ENCODE measurements at places on chromosomes 12 and 14.
A peak's percentile ranks its signal among the peaks of the same experiment; 100 is the strongest.

DNA sequence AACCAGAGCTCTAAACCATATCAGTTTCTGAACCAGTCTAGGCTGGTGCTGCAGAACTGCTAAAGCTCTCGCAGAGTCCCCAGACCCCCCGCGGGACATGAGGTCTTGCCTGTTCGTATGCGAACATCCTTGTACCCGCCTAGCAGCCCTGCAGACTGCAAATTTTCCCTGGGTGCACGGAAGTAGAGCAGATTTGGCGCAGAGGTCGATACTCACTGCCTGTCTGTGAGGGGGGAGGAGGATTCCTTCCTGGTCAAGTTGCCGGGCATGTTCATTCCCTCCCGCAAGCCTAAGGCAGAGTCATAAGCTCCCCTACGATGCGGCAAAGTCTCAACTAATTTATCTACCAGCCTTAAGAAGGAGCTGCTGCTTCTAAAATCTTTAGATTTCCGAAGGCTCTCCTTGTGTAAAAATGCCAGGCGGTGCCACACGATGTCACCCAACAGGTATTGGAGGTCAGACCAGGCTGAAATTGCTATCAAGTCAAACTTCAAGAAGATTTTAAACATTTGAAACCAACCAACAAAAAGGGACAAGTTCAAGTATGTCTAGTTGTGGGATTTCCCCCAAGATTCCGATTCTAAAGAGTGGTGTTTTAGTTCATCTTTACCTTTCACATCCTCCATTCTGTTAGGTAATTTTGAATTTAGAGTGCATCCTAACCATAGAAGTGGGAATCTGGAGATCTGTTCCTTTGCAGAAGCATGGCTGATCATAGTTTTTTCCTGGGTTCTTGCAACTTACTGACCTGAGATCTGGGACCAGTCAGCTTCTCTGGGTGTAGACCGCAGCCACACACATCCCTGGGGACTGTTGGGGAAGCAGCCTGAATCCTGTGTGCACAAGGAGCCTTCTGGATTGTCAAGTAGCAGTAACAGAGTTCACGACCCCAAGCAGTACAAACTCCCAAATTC is 1.6 kb upstream of the PAX9 start:
- no peak for DNase-seq

- DNase-seq: no peak
Observed at GRCh38 chr14:33993246-33993645, 42.4 kb upstream of the EGLN3 start.

- peak; percentile 55 for DNase-seq
Observed at GRCh38 chr12:14207905-14208551, 157.5 kb upstream of the ATF7IP start.

GRCh38 chr12:3668479-3669165 is 84.3 kb downstream of the CRACR2A start:
- no peak for DNase-seq

GRCh38 chr14:100615736-100616695 is 28.8 kb upstream of the BEGAIN start:
- DNase-seq: no peak

DNA sequence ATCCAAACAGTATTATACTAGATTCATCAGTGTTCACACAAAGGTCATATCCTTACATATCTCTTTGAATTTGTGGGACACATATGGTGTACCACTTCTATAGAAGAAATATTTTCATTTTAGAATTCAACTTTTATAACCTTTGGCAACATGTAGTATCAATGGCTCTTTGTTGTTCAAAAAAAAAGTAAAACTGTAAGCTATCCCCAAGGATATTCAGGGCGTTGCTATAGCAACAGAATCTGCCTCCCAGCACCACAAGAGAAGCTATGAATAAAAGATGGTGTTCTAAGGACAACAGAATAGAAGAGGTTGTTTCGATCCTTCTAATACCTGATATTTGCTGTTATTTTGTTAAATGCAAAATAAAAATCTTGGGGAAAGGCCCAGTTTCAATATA is 139.3 kb downstream of the BRMS1L start:
- DNase-seq: no peak

DNA sequence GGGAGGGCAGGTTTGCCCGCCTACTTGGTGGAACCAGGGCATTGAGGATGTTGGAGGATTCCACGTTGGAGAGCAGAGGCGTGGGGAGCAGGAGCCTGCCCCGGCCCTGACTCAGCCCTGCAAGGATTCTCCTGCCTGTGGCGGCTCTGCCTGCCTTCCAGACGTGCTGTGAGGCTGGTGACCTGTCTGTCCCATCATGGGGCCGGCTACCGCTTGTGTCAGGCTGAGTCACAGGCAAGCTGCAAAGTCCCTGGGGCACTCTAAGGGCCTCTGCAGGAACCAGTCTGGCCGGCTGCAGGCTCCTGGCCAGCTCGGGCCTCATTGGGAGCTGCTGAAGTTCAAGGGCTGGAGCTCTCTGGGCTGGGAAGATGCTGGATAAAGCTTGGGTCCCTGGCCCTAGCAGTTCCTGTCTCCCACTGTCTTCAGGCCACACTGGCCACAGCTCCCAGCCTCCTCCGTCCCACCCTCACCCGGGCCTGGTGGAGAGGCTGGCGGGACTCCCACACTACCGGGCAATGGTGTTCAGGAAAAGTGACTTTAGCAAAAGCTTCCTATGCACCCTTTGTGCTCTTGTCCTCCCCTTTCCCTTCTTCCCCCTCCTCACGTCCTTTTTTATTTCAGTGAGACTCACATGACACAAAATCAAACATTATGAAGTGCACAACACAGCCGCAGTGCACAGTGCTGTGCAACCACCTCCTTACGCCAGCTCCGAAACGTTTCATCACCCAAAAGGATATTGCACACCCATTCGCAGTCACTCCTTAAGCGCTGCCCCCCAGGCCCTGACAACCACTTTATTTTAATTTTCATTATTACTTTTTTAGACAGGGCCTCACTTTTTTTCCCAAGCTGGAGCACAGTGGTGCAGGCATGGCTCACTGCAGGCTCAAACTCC is 22.0 kb upstream of the ULK1 start:
- DNase-seq: peak; percentile 77

GRCh38 chr12:12190087-12190809 is 76.6 kb downstream of the LRP6 start:
- no peak for DNase-seq

DNA sequence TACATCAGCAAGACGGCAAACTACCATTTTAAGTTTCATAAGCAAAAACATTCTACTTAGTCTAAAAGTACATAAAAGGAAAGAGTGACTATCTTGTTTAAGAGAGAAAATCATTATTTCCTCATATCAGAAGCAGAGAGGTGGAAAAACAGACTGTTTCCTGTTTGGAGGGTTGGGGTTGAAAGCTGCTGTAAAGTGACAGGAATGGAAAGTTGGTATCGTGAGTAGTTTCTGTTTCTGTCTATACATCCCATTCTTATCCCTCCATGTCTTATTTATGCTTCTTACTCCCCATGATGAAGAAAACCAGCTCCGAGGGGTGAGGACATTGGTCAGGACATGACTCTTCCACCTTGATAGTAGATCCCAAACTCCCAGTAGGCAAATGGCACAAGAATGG is 216.5 kb downstream of the EGLN3 start:
- no peak for DNase-seq

- no peak for DNase-seq
Observed at GRCh38 chr14:63752449-63753169, 24.7 kb upstream of the SGPP1 start.

DNA sequence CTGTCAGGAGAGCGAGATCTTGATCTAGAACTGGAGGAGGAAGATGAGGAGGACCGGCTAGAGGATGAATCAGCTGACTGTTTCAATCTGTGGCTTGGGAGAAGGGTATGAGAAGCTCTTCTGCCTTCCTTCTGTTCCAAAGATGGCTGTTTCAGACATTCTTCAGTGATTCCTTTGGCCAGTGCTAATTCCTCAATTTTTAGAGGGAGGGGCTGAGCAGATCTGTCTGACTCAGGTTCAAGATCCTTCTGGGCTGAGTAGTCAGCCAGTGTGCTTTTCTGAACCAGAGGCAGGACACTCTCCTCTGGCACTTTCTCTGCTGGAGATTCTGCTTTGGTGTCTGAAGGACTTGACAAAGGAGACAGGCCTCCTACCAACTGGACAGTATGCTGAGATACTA is 15.2 kb downstream of the ACIN1 start:
- DNase-seq: no peak

DNA sequence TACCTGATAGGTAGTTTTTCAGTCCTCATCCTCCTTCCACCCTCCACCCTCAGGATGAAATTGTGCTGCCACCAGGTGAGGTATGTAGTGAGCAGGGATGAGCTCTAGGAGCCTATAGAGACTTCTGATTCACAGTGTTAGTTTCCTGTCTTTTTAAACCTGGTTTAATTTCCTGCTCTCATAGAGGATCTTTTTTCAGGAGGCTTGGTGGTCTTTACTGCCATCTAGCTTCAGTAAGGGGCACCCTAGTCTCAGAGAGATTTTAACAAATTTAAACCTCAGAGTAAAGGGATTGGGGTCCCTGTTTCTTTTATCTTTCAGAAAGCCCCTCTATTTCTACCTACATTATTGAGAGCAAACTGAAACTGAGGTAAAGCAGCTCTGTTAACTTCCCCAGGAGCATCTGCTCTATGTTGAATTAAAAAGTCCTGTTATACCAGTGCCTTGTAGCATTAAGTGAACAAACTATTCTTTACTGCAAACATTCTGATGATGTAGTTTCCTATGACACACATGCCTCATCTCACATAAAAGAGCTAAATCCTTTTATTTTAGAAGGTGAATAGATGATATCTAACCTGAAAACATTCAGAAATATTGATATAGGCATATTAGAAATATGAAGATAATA is 172.2 kb upstream of the DDHD1 start:
- DNase-seq: no peak

DNA sequence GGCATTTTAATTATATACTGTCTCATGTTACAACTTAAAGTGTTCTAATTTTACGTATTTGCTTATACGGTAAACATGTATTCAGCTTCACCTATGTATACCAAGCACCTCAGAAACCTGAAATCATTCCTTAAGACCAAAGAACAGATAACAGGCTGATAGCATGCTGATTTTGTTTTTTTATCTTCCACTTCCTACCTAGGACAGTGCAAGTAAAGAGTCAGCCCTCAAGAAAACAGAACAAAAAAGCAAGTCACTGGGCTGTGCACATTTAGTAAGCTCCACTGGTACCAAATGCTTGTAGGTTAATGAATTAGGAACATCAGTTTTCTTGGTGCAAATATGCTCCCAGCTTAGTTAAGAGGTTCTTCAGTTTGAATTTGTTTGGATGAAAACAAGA is 611.3 kb downstream of the VRK1 start:
- no peak for DNase-seq

DNA sequence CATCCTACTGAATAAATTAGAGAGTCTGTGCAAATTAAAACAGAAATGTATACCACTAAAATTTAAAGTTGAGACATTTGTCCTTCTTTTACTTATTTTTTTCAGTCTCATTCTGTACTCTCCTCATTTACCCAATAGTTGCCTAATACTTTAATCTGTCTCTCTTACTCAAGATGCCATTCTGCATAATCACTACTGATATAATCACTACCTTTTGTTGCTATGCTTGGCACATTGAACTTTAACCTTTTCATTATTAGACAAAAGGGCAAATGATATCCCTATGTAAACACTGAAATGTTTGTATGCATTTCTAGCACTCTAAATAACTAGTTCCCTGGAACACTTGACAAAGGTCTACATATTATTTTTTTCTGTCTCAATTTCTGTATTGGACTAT is 1108.3 kb upstream of the FLRT2 start:
- DNase-seq: no peak

DNA sequence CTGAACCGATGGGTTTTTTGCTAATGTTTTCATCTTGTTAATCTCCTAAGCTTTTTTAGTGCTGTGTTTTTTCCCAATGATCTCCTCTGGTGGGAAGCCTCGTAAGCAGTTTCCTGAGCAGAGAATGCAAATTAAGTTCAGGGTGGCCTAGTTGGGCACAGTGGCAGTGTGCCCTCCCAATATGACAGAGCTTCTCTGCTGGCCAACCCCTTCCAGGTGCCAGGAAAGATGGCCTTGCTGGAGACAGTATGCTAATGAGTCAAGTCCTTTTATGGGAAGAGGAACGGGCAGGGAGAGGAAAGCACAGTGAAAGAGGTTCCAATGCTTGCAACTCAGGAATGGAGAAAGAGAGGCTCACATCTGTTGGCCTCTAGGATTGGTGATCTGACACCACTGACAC is 115.8 kb downstream of the GCH1 start:
- no peak for DNase-seq

GRCh38 chr12:66776974-66777373 is 98.1 kb upstream of the GRIP1 start:
- DNase-seq: no peak

- no peak for DNase-seq
Observed at GRCh38 chr14:21525962-21526671, at the start of gene SALL2. TSS of gene SALL2 (minus strand) at chr14:21526346. CDS start at chr14:21526127, 219 bp downstream.

DNA sequence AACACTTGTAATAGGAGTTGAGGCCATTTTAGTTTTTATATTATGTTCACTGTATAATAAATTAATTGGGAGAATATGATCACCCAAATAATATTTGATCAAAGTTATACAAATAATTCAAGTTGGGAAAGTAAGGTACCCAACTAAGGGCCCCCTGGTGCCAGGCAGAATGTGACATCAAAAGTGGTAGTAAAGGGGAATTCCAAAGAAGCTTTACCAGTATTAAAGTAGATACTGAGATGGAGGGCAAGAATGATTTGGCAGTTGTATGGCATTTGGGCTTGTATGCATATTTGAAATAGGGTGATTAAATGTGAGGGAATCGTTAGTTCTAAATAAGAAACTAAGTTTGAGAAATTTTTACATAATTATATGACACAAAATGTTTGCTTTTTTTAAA is 17.7 kb downstream of the GXYLT1 start:
- no peak for DNase-seq

DNA sequence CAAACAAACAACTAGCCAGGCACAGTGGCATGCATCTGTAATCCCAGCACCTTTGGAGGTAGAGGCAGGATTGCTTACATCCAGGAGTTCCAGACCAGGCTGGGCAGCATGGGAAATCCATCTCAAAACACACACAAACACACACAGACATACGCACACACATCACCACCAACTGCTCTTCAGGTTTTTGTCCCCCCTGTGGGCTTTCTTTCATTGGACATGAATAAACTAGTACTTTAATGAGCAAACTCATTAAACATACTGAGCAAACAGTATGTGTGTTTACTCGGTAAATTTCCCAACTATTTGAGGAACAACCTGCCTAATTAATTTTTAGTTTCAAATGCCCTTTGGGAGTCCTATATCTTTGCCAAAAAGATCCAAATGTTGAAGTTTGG is 10.1 kb upstream of the RASSF3 start:
- DNase-seq: no peak

Measured in HCT116 (cell line).